ENCODE measurements at places on chromosomes 6 and 20. TPM values are rescaled to one million over a fixed set of nuclear protein-coding genes. Genes with fewer than 3 reads are reported as not detected.

RAET1G gene
- not detected for total RNA-seq

SPTLC3 gene
- total RNA-seq = 1.2 TPM

LCA5 gene
- total RNA-seq = 12.1 TPM

OOEP gene
- not detected for total RNA-seq

FILIP1 gene
- total RNA-seq = 1.9 TPM

ZNF831 gene
- 5.9 TPM for total RNA-seq

GSTA2 gene
- total RNA-seq = not detected

LGSN gene
- total RNA-seq = not detected

APCDD1L gene
- total RNA-seq = not detected

Data from dorsolateral prefrontal cortex (tissue), 122 donors.